Frontal cortex (tissue), 4 donors: ENCODE measurements at places on chromosomes 3 and 15.

GRCh38 chr3:122576174-122576940 is 1.1 kb upstream of the PARP15 start:
- DNase-seq = no peak

DNA sequence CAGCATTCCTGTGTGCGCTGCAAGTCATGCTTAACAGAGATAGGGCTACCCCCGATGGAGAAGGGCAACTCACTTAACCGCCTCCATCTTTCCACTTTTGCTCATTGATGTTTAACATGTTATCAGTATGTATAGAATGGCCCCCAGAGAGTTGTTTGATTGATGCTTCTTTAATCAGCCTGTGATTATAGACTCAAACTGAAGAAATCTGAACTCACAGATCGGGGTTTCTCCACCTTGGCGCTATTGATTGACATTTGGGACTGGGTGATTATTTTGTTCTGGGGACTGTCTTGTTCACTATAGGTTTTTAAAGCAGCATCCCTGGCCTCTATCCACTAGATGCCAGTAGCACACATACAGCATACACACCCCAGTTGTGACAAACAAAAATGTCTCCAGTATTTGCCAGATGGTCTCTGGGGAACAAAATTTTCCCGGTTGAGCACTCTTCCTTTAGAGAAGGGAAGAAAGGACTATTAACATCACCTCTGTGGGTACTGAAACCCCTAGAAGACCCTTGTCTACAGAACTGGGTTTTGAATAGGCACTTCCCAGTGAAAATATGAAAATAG is 54.4 kb downstream of the LARS2 start:
- DNase-seq = no peak

DNA sequence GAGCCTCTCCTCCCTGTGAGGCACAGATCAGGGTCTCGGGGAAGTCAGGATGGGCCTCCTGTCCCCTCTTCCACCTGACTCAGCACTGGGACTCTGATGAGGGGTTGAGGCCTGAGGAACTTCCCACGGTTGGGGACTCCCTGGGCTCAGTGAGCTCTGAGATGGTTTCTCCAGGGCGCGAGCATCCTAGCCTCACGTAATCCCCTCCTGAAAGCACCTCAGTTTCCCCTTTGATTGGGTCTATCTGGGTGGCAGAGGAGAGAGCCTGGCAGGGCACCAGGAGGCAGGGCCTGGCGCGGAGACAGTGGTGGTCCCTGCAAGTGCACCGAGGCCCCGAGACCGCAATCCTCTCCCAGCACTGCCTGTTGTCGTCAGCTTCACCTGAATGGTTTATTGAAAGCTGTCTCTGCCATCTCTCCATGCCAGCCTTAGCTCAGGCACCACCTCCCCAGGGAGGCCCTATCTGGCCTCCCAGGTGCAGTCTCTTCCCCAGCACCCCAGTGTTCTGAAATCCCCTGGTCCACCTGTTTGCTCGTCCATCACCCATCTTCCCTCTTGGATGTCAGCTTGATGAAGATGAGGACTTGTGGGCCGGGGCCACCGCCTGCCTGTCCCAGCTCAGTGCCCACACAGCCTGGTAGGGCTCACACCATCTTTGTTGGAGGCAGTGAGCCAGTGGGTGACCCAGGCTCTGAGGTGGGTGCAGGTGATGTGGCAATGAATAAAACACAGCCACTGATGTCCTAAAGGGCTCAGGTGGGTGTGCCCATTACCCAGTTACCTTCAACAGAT is 52.2 kb upstream of the PCSK6 start:
- no peak for DNase-seq

- no peak for DNase-seq
Observed at GRCh38 chr3:61520966-61521628, 40.3 kb upstream of the PTPRG start.
